ENCODE measurements at places on chromosomes 13 and 19. TPM values are rescaled to one million over a fixed set of nuclear protein-coding genes. Genes with fewer than 3 reads are reported as not detected.

The RPL28 gene
- 998 TPM for total RNA-seq

The PRR19 gene
- 0.36 TPM for total RNA-seq

The CYP4F2 gene
- total RNA-seq: not detected

The ZNF554 gene
- total RNA-seq: 3.0 TPM

The CRB3 gene
- not detected for total RNA-seq

The KANK2 gene
- 126 TPM for total RNA-seq

The GPR4 gene
- not detected for total RNA-seq

The PSG1 gene
- total RNA-seq: 1.1 TPM

The GRK1 gene
- not detected for total RNA-seq

The DGKH gene
- total RNA-seq: 9.7 TPM

The CEACAM7 gene
- not detected for total RNA-seq

DNA sequence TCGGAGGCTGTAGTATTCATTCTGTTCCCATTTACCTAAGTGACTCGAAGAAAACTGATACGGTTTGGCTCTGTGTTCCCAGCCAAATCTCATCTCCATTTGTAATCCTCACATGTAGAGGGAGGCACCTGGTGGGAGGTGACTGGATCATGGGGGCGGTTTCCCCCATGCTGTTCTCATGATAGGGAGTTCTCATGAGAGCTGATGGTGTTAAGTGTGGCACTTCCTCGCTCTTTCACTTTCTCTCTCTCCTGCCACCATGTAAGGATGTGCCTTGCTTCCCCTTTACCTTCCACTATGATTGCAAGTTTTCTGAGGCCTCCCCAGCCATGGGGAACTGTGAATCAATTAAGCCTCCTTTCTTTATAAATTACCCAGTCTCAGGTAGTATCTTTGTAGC, 23.5 kb downstream of the SLAIN1 start:
- DNase-seq: no peak

DNA sequence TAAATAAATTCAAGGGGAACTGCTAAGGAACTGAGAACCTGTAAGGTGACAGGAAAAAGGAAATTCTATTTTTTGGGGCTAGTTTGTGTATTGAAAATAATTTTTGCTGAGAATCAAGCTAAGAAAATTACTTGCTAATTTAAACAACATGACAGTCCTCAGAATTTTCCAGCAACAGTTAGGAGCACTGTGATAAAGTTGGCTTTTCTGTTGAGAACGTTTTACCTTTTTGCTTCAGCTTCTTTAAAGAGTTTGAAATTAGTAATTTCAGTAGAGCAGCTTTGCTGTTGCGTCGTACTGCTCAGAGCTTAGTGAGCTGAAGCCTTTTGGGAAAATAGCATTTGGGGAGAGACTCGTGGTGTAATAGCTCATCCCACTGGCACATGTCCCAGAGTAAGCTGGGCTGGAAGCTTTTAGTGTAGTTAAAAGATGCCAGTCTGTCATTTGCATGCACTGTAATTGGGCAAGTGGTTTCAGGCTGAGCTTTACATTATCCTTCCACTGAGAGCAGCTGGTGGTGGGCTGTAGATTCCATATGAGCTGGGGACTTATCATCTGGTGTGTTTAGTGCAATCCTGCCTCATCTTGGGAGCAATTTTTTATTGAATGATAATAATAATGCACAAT, 69.8 kb downstream of the LRCH1 start:
- DNase-seq: peak; percentile 84

DNA sequence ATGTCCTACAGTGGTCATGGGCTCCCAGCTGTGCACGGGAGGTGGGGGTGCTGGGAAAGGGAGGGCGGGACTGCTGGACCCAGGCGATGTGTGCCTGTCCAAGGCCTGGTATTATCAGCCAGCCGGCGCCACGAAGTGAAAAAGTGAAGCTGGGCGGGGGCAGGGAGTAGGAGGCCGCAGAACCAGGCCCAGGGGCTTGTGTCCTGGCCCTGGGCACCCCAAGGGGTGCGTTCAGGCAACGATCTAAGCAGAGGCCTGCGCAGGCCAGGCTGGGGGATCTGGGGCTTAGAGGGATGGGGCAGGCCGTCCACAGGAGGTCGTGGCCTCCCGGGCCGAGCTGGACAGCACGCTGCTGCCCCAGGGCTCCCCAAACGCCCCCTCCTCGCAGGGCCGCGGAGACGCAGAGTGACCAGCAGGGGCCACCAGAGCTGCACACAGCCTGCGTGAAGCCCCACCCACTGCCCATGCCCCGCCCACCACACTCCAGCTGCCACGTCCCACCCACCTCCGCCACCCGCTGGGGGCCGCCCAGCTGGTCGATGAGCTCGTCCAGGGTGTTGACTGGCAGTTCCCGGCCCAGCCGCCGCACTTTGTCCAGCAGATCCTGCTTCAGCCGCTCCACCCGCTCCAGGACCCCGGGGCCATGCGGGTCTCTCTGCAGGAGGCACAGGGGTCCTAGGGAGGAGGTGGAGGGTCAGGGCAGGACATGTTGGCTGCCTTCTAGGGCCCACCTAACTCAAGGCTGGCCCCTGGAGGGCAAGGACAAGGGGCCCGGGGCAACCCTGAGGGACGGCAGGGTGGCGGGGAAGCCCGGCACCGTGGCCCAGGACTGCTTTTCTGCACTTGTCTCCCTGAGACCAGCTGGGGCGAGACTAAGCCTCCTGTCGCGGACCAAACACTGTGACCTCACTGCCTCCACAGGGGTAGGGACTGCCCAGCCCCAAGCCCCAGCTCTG, 9.5 kb downstream of the GPX4 start:
- peak; percentile 94 for DNase-seq

DNA sequence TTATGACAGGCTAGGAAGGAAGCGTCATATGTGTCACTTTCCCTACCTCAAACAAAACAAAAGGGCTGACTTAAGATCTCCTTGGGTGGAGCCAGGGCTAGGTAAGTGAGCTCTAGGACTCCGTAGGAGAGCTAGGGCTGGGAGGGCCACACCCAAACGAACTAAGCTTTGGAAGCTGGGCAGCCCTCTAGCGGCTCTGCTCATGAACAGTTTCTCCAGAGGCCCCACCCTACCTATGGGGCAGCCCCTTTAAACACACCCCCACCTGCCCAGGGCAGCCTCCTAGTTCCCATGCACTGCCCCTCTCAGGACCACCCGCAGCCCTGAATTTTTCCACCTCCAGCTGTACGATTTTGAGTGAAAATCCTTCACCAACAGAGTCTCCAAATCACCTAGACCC, 3.5 kb downstream of the PEG3 start:
- DNase-seq: no peak

- DNase-seq: no peak
These were observed 41.5 kb downstream of the MCF2L start for GRCh38 chr13:113010510-113010865.

DNA sequence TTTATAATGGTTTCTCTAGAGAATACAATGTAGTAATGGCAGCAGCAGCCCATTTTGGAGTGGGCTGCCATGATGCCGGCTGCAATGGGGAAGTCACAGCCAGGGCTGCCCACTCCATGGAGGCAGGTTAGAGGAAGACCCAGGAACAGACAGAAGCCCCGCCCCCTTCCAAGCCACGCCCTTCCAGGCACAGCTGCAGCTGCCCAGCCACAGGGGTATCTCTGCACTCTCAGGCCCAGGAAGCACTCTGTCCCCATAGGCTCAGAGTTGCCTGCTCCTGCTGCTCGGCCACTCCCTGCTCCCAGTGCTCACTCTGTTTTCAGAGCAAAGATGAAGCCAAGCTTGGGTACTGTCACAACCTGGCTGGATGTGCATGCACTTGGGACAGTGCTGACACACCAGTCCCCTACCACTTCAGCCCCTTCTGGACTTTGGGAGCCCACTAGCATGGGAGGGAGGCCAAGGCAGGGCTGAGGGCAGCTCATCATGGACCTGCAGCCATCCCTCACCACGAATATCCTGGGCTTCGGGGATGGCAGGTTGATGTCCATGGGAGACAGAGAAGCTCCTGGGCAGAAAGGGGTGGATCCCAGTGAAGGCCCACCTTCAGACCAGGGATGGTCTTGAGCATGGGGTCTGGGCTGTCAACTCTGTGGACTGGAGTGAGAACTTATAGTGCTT, 1224.2 kb downstream of the SLITRK5 start:
- DNase-seq: no peak

GRCh38 chr19:15293781-15294491, 38.4 kb downstream of the BRD4 start:
- DNase-seq: peak; percentile 66

DNA sequence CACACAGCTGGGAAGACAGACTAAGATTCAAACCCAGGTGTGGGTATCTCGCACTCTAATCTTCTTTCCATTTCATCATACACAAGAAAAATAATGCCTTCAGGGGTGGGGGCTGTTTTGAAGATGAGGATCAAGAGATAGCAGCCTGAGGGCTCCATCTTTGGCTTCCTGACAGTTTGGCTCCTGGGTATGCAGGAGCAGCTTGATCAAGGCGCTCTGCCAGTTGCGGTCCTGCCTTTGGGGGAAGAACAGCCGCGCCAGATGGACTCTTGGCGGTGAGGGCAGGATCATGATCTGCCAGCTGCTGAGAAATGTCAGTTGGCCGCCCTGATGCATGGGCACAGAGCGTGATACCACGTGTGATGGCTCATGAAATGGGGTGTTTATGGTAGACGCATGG, 119.1 kb downstream of the IER2 start:
- DNase-seq: no peak

GRCh38 chr13:21905486-21905885, 234.6 kb downstream of the FGF9 start:
- no peak for DNase-seq

DNA sequence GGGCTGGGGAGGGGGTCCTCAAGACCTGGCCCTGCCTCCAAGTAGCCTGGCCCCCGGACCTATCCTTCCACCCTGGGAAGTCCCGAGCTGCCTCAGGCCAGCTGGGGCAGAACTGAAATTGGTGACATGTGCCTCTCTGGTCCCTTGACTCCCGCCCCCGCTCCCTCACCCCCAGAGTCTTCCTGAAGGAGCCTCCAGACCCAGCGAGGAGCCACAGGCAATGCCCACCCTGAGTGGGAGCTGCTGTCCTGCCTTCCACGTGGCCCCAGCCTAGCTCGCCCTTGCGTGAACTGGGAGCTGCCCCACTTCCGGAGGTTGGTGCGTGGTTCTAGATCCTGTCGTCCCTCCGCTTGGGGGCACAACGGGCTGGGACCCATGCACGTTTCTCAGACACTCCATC, 34.6 kb downstream of the CEBPA start:
- DNase-seq: no peak

DNA sequence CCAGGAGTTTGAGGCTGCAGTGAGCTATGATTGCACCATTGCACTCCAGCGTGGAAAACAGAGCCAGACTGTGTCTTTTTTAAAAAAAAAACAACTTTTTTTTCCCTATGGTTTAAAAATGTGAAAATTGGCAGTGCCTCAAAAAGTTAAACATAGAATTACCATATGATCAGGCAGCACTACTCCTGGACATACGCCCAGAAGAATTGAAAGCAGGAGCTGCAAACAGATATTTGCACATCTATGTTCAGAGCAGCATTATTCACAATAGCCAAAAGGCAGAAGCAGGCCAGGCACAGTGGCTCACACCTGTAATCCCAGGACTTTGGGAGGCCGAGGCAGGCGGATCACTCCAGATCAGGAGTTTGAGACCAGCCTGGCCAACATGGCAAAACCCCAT, 3.8 kb upstream of the RETN start:
- peak; percentile 73 for DNase-seq

DNA sequence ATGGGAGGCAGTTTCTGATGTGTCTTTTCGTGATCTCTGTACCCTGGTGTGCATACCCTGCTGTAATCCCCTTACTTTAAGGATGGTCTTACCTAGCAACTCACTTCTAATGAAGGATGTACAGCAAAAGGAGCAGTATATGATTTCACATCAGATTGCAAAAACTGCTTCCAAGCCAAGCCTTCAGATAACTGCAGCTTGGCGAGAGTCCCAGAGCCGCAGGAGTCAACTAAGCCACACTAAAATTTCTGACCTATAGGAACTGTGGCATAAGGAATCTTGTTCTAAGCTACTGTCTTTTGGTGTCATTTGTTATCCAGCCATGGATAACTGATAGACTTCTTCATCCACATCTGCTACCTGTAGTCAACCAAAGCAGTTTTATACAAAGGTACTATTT, 496.7 kb downstream of the GPC6 start:
- DNase-seq: peak; percentile 55

- no peak for DNase-seq
These were observed 1.2 kb downstream of the SEMA6B start for GRCh38 chr19:4557971-4558941.

GRCh38 chr19:5691822-5692722, 2.0 kb downstream of the RPL36 start:
- peak; percentile 11 for DNase-seq

DNA sequence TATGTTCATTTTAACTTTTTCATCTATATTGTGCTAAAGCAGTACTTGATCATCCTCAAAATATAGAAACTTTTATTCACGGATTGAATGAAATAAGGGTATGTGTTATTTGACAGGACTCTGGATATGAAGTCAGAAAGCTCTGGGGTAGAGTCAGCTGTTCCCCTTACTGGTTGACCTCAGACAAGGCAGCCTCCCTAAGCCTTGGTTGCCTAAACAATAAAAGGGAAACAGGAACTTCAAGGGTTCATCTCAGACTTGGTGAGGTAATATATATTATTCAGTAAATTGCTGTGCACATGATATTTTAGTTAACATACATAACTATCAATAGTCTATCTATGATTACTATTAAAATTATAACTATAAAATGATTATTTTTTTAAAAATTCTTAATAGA, 13.6 kb downstream of the POLR1D start:
- DNase-seq: no peak

- DNase-seq: no peak
These were observed 141.7 kb downstream of the SLITRK1 start for GRCh38 chr13:83740622-83741021.

- DNase-seq: no peak
These were observed 2.1 kb downstream of the RNF126 start for GRCh38 chr19:660793-661426.

DNA sequence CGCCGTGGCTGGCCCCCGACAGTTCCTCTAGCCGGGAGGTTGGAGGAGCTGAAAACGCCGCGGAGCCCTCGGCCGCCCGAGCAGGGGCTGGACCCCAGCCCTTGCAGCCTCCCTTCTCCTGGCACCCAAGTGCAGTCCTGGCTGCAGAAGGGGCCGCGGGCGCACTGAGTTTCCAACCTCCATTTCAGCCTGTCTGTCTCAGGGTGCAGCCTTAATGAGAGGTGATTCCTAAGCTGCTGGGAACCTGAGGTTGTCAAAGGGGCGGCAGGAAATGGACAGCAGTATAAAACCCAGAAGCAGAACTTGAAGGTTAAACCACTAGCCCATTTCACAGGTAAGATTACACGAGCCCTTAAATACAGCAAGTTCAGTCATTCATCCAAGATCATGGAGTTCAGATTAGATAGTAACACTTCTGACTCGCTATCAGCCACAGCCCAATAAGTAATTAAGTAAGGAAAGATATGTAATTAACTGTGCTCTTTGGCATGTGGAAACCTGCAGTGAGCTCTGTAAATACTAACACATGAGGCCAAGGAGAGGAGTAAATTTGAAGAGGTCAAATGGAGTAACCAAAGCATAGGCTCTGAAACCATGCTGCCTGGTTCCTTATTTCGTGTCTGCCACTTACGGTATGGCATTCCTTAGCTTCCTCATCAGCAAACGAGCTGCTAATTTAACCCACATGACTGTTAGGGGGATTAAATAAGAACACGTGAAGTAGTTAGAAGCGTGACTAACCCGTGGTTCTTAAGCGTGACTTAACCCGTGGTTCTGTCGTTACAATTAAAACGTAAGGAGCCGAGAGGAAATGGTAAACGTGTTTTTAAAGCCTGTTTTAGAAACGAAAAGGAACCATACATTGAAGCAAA, 686 bp downstream of the SETDB2 start:
- DNase-seq: peak; percentile 68

- no peak for DNase-seq
These were observed 15.6 kb upstream of the CCNE1 start for GRCh38 chr19:29796173-29796573.

GRCh38 chr19:14347999-14348889, 33.0 kb upstream of the ADGRE5 start:
- DNase-seq: no peak
